ENCODE measurements at places on chromosomes 4 and X. TPM values are rescaled to one million over a fixed set of nuclear protein-coding genes. Genes with fewer than 3 reads are reported as not detected.
A peak's percentile ranks its signal among the peaks of the same experiment; 100 is the strongest.

- DNase-seq = no peak
- peaks cover 6% of the 10 kb centered on the region for H3K4me1 ChIP-seq
- peak overlapping the region; percentile 68 for H3K4me3 ChIP-seq
- H3K36me3 ChIP-seq = peaks cover 4% of the 10 kb centered on the region
- H3K27ac ChIP-seq = peak overlapping the region; percentile 77
Measured at GRCh38 chrX:130402208-130402684, 459 bp downstream of the RBMX2 start.

- H3K4me3 ChIP-seq = no peak overlapping the region
- H3K4me1 ChIP-seq = peaks cover 6% of the 10 kb centered on the region
- H3K27me3 ChIP-seq = no peaks in the 10 kb centered on the region
- H3K36me3 ChIP-seq = no peaks in the 10 kb centered on the region
Measured at GRCh38 chr4:80138551-80139538, 58.5 kb upstream of the PRDM8 start.

DNA sequence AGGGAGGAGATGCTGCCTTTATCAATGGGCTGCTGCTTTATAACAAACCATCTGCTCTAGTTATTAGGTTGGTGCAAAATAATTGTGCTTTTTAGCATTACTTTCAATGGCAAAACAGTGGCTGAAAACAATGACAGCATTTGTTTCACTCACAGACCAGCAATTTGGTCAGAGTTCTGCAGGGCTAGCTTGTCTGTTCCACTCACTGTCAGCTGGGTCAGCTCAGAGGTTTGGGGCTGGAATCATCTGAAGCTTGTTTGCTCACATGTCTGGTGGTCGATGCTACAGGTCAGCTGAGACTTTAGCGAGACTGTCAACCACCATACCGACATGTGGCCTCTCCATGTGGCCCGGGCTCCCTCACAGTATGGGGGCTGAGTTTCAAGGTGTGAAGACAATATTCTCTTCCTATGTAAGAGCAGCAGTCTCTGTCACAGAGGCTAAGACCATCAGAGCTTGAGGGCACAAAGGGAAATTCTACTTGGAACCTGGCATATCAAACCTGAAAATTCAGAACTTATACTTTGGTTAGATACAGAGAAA, 81.3 kb upstream of the LIMCH1 start:
- DNase-seq = no peak
- no peak overlapping the region for H3K27ac ChIP-seq
- H3K4me1 ChIP-seq = peaks cover 18% of the 10 kb centered on the region
- H3K36me3 ChIP-seq = no peaks in the 10 kb centered on the region

Gene HDX
- total RNA-seq = 1.2 TPM

Gene TBC1D19
- total RNA-seq = 16.2 TPM

All from suprapubic skin (tissue), 4 donors.